ENCODE measurements at places on chromosomes 1 and 21.

DNA sequence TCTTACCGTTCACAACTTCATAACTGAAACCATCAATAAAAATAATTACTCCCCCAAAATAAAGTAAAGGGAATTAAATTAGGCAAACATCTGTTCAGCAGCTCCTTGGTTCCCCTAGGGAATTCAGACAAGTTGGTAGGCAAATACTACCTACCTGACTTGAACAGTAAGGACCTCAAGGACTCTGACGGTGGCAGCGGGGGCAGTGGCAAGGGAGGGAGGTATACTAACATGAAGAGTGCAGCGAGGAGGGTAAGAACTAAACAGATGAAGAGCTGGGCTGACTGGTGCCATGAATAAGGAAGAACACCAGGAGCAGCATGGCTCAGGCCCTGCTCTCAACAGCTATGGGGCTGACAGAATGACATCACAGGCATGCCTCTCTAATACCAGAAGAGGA is 33.1 kb downstream of the MTOR start:
- DNase-seq = no peak

DNA sequence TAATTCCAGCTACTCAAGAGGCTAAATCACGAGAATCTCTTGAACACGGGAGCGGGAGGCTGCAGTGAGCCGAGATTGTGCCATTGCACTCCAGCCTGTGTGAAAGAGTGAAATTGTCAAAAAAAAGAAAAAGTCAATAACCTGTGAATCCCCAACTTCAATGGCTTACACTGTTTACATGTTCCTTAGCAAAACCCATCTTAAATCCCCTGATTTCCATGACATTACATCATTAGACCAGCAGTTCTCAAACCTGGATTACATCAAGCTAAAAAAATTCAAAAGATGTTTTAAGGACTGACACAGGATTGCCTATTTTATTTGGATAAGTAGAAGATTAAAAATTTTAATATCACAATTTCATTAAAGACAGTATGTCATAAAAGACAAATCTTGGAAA is 12.4 kb downstream of the GPBP1L1 start:
- no peak for DNase-seq

GRCh38 chr1:232767305-232768074 is 37.7 kb upstream of the MAP10 start:
- no peak for DNase-seq

- DNase-seq = no peak
Measured at GRCh38 chr1:87176087-87176486, 152.6 kb upstream of the LMO4 start.

GRCh38 chr1:57796616-57797015 is 372.8 kb upstream of the DAB1 start:
- DNase-seq = no peak

DNA sequence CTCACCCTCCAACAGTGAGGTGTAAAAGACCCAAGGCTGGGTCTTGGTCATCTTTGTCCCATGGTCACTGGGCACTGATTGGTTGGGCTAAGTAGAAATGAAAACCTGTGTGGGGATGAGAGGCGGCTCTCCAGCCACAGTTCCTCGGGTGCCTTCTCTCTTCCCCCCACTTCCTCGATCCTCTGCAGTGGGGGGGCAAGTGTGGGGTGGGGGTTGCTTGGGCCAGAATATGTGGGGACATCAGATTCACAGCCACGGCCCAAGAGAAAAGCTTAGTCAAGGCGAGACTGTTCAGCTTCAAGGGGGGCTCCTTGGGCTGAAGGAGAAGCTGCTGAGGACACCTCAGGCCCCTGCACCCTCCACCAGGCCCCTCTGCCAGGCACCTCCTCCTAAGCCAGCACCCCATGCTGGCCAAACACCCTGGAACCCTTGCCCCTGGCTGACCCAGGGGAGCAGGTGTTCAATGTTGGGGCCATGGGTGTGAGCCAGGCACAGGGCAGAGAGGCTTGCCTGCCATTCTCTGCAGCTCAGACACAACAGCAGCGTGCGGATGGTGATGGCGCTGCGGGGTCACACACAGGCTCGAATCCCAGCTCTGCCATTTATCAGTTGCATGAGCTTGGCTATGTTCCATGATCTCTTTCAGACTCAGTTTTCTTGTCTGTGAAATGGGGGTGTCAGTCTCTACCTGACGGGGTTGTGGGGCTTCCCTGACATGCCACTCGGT is 21.0 kb upstream of the TNFRSF1B start:
- DNase-seq = no peak

DNA sequence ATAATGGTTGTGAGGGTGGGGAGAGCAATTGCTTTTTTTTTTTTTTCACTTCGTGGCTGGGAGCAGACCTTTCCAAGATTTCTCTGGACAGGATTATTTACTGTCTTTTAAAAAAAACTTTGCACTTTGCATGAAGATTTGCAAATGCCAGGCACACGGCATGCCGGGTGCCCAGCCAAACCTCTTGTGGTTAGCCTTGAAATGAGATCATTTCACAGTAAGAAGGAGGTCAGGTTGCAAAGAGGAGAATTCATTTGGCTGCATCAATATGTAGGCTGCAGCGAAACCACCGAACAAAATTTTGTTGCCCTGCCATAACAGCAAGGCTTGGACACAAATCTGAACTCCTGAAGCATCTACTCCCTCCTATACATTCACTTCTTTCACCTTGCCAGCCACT is 36.5 kb upstream of the KCND3 start:
- no peak for DNase-seq

DNA sequence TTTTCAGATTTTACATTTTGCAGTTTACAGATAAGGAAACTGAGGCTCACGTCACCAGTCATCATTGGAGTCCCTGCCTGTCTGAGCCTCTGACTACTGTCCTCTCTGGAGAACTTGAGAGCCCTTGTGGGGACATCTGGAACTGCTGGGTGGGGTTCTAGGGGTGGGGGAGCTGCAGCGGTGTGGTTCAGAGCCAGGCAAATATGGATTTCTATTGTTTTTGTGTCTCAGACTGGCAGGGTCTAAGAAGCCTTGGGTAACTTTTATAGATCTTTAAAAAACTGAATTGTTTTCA is 46.9 kb downstream of the IER5 start:
- DNase-seq = no peak

DNA sequence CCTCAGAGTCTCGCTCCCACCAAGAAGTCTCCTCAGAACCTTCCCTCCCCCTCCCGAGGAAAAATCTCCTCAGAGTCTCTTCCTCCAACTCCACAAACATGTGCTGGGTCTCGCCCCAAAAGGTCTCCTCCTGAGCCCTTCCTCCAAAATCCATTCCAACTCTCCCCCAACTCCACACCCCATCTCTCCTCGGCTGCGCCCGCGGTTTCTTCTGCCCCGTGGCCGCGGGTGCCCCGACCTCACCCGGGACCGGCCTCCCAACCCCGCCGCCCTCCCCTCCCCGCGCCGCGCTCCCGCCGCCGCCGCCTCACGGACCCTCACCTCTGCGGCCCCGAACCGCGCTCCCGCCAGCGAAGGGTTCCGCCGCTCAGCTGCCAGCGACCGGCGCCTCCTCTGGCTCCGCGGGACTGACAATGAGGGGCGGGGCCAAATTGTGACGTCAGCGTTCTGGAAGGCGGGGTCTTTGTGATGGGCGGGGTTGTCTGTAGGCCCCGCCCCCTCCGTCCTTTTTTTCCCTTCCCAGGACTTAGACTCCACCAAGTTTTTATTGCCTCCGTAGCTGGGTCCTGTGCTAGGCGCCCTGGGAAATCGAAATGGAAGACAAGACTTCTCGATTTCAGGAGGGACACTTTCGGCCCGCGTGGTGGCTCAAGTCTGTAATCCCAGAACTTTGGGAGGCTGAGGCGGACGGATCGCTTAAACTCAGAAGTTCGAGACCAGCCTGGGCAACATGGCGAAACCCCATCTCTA is at the start of gene LUZP1:
Gene LUZP1 (minus strand): TSS at position 412 of the 750 bp plus-strand sequence.
- peak; percentile 66 for DNase-seq

GRCh38 chr1:24415910-24416665 is 486 bp downstream of the NIPAL3 start:
- DNase-seq = no peak

DNA sequence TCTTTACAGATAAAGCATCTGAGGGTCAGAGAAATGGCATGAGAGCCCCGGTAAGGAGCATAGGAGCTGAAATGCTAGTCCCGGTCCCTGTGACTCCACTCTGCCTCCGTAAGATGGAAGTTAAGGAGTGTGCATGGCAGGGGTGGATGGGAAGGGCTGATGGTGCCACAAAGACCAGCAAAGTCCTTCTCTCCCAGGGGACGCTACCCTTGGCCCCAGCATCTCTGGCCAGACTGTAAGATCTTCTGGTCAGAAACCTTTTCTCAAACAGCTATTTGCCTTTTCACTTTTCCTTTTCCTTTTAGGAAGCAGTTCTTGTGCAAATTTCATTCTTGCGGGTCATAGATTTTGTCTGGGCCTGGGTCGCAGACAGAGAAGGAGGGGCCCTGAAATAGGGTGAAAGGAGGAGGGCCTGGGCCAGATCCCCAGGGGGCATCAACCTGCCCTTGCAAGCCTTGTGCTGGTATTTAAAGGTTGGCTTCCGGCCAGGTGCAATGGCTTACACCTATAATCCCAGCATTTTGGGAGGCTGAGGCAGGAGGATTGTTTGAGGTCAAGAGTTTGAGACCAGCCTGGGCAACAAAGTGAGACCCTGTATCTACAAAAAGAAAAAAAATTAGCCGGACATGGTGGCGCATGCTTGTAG is 14.4 kb upstream of the EPS8L3 start:
- DNase-seq = no peak

GRCh38 chr1:110057963-110058518 is 12.4 kb downstream of the ALX3 start:
- DNase-seq = no peak

- DNase-seq = no peak
Measured at GRCh38 chr1:93670141-93670540, 11.5 kb downstream of the BCAR3 start.
